ENCODE measurements at places on chromosomes 7 and 10.
A peak's percentile ranks its signal among the peaks of the same experiment; 100 is the strongest.

DNA sequence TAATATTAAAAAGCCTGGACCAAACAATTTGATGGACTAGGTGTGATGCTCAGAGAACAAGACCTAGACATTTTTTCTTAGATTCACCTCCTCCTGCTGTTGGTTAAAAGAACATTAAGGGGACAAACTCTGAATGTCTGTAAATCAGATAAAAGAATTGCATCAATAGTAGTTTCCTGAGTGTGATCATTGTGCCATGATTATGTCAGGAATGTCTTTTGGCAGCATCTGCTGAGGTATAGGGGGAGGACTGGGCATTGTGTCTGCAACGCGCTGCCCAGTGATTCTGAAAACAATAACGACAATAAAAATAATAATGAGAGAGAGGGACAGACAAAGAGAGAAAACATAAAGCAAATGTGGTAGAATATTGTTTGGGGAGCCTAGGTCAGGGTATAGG is 6.9 kb downstream of the C7orf57 start:
- DNase-seq, result no peak

GRCh38 chr7:41925946-41926345 is 223.1 kb upstream of the INHBA start:
- no peak for DNase-seq

- peak; percentile 16 for DNase-seq
Measured at GRCh38 chr7:98836811-98837629, 32.8 kb downstream of the TMEM130 start.

GRCh38 chr10:19611775-19612174 is 204.5 kb upstream of the PLXDC2 start:
- DNase-seq, result no peak

Measured in stimulated activated naive CD8-positive, alpha-beta T cell treated with anti-CD3 and anti-CD28 coated beads, Interleukin-15, amount 100 ng/mL, for 72 hours (primary cell).